ENCODE measurements at places on chromosomes 5 and 9. TPM values are rescaled to one million over a fixed set of nuclear protein-coding genes. Genes with fewer than 3 reads are reported as not detected.

PKD2L2 gene
- total RNA-seq = not detected

GALNT12 gene
- 0.34 TPM for total RNA-seq

AIF1L gene
- total RNA-seq = 0.36 TPM

FAM153A gene
- under 0.01 TPM for total RNA-seq
